ENCODE measurements at places on chromosomes 7 and 10.

DNA sequence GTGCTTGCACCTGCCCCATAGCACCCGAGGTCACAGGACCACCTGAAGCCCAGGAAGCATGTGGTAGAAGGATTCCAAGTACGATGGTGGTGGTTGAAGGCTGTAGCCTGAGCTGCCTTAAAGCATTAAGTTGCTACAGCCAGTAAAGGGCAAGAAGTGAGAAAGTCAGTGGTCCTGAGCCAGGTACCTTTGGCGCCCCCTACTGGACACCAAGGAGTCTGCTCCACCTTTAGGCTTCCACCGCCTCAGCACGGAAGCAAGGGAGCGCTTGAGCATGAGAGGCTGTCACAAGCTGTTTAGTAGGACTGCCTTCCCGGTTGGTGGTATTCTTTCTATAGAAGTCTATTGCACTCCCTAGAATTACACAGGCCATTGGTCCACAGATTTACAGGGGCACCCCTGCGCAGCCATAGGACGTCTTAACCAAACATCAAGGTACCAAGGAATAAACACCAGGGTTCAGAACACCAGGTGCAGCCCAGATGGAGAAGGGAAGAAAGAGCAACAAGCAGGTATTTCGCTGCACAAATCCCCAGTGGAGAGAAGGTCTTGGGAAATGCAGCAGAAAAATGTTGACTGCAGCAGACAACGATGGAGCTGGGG lies 2.2 kb downstream of the CRTAC1 start:
- peak; percentile 31 for DNase-seq

DNA sequence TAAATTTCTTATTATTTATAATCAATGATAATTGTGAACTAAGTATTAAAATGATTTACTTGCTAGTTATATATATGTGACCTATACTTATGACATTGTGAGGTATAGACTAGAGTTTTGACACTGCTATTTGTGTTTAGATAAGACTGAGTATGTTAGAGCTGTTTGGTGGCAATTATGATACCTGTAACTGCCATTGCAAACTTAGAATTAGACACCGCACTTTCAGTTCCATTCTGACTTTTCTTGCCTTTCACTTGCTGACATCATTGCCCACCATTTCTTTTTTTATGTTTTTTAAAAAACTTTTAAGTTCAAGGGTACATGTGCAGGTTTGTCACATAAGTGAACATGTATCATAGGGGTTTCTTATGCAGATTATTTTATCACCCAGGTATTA lies 214.5 kb downstream of the MBL2 start:
- no peak for DNase-seq

DNA sequence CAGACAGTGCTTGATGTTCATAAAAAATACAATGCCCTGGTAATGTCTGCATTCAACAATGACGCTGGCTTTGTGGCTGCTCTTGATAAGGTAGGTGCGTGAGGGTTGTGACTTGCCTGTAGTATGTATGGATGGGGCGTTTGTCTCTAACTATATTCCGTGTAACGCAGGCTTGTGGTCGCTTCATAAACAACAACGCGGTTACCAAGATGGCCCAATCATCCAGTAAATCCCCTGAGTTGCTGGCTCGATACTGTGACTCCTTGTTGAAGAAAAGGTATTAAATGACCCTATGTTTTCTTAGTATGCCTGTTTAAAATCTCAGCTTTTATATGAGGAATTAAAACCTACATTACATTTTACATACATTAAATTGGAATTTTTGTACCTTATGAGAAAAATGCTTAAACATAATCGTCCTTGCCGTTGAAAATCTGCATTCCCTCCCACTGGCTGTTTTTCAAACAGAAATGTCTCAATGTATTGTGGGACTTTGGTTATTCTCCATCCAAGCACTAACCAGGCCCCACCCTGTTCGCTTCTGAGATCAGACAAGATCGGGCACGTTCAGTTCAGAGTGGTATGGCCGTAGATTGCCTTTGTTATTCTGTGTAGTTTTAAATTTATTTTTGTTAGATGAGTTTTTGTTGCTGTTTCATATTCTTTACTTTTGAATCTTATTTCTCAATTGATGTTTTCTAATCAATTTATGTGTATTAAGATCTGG lies 85.3 kb downstream of the CUL1 start:
- DNase-seq = no peak

DNA sequence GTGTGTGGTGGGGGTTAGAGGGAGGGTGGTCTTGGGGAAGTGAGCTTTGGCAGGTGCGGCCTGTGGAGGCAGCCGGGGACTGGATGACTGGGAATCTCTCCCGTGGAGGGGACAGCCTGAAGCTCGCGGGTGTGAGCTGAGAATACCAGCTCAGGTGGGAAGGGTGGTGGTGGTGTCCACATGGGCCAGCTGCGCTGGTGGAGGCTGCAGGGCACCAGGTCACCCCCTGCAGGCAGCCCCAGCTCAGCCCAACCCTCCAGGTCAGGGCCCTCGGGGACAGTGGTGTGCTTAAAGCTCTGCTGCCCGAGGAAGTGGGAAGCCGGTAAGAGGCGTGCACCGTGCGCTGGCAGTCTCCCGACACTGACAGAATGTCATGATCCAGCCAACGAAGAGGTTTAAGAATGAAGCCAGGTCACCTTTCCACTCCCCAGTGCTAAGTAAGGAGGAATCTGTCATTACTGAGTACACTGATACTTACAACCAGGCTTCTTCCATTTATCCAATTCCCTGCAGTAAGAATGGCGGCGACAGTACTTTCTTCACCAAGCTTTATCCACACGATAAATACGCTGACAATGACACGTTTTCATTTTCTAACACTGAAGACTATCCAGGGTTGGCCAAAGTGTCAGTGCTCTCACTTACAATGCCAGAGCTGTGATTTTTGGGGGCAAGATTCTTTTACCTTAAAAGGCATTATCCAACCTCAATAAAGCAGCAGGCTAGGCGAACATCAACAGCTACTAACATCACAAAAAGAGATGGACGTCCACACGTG lies 20.4 kb downstream of the BRI3 start:
- no peak for DNase-seq

DNA sequence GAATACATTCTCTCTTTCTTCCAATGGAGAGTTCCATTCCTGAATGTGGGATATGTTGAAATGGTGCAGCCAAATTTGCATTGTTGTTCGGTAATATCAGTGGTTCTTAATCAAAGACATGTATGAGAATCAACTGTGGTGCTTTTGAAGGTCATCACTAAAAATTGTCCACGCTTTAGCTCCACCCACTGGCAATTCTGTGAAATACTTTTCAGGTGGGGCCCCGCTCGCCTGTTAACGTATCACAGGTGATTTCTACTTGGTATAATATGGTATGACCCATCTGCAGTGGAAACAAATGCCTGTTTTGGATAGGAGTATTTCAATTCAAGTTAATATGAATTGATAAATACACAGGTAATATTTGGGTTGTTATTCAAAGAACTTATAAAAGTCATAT lies 178.4 kb downstream of the NSUN6 start:
- DNase-seq = no peak

DNA sequence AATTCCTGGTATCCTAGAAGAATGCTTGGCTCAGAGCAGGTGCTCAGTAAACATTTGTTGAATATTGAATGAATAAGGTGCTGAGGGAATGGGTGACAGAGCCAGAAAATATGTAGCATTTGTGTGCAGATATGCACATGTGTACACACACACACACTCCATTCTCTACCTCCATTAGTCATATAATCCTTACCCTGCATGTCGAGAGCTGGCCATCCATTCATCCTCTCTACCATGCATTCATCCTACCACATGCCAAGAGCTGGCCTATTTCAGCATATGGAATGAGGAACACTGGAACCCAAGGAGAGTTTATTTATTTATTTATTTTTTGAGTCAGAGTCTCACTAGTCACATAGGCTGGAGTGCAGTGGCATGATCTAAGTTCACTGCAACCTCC lies 284.8 kb downstream of the PLXNA4 start:
- DNase-seq = no peak

DNA sequence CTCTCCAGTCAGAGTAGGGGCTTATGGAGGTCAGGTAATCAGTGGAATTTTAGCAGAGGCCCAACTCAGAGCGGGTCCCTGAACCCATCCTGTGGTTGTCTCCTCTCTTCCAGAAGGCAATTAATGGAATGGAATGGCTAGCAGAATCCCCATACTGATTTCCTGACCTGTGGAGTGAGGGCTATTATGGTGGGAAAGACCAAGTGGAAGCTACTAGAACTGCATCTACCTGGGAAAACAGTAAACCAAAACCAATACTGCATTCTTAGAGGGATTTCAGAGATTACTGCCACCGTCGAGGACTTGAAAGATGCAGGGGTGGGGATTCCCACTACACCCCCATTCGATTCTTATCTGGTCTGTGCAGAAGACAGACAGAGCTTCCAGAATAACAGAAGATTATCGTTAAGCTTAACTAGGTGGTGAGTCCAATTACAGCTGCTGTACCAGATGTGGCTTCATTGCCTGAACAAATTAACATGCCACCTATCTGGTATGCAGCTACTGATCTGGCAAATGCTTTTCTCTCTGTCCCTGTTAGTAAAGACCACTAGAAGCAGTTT lies 73.2 kb downstream of the LMBR1 start:
- DNase-seq = no peak

DNA sequence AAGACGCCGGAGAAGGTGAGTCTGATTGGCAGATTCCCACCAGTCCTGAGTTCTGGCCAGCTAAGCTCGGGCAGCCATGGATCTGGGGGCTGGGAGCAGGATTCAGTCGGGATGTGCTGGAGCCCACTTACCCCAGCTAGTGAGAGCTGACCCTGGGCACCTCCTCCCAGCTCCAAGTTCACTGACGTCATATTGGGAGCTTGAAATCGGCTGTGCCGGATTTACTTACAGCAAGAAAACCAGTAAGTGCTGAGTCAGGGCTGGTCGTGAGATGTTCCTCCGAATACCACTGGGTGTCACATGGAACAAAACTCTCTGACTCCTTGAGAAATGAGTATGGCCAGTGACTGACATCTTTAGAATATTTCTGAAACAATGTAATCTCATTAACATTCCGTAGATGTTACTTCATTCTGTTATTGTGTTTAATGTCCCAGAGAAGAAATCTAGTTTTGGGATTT lies 621.2 kb downstream of the SDK1 start:
- no peak for DNase-seq

DNA sequence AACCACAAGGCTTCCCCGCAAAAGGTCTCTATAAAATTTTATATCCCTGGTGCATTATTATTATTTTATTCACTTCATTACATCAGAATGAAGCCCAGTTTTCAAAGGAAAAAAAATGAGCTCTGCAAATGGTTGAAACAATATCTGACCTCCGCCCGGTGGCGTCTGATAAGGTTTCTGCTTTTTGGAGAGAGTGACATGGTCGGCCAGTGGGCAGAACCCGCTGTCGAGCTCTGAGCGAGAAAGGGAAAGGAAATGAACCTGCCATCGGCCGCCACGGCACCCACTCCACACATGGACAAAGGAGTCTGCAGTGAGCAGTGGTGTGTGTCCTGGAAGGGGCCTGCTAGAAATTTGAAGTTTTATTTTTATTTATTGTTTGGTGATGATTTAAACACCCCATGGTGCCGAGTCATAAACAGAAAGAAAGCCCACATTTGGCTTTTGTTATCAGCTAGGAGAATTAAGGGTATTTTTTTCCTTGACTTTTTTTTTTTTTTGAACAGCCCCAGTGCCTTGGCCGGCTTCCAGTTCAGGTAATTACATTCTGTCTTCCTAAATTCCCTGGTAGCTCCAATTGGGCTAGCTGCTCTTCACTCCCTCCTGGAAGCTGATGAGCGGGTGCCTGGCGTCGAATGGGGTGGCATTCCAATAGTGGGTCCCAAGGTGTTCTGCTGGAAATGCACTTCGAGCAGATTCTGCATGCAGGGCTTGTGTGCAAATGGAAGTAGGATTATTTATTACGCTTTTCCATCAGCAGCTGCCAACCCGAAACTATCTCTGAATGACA lies 149.4 kb upstream of the MKI67 start:
- DNase-seq = no peak

GRCh38 chr10:131858583-131859340 lies 42.0 kb upstream of the PPP2R2D start:
- DNase-seq = no peak

DNA sequence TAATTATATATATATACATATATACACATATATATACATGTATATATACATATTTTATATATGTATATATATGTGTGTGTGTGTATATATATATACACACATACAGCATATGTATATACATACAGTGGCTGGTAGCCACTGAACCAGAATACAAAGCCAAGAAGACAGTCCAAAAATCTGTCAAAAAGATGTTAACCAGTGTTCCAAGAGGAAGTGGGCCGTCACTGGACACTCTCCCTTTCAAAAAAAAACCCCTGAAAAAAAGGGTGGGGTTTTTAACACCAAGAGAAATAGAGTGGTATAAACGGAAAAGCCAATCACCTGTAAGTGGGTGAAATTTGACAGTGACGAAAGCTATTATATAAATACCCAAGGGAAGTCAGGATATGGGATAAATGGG lies 31.1 kb upstream of the C1GALT1 start:
- DNase-seq = no peak

- no peak for DNase-seq
These were observed 35.7 kb downstream of the LHPP start for GRCh38 chr10:124497196-124497881.

DNA sequence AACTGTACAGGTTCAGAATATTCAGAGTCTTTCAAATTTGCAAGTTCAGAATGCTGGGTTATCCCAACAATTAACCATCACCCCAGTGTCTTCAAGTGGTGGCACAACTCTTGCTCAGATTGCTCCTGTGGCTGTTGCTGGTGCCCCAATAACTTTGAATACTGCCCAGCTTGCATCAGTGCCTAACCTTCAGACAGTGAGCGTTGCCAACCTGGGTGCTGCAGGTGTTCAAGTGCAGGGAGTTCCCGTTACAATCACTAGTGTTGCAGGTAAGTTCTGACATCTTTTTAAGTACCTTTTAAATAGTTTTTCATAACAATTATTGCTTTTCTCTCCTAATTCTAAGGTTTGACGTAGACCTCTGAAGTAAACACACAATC lies 2.7 kb downstream of the SP4 start:
- DNase-seq = no peak

GRCh38 chr7:135772639-135773222 lies 24.1 kb upstream of the FAM180A start:
- no peak for DNase-seq

All from activated CD4-positive, alpha-beta T cell treated with anti-CD3 and anti-CD28 coated beads for 1 hour (primary cell).